ENCODE measurements at places on chromosomes 1 and 21.

DNA sequence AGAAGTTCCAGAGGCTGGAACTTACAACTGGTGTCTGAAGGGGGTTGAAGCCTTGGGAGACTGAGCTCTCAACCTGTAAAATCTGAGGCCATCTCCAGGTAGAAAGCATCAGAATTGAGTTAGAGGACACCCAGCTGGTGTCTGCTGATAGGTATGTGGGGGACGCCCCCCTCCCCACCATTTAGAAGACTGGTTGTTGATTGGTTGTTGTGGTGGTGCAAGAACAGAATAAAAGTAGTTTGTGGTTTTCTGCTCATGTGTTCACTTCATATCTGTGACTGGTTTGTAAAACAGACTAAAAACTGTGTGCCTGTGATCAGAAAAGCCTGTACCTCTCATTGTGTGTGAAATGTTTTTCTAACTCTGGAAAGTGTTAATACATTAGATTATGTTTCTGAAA lies 33.2 kb upstream of the PDE4B start:
- no peak for DNase-seq

DNA sequence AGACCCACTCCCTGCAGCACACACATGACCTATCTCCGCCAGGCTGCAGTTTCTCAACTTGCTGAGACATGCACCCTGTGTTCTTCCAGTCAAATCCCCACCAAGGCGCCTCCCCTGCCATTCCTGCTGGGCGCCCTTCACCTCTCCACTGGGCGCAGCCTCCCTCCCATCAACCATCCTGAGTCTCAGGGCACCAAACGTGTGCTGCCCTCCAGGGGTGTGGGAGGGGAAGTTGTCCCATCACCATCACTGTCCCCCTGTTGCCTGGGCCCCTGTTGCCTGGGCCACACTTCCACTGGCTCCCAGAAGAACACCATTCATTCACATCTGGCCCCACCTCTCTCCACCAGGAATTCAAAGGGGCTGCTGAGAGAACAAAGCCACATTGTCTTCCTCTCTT lies 44.9 kb upstream of the EFHD2 start:
- DNase-seq = no peak

- no peak for DNase-seq
These were observed 247.1 kb upstream of the RAB4A start for GRCh38 chr1:229023651-229024300.

GRCh38 chr1:154661110-154661509 lies 53.1 kb upstream of the ADAR start:
- no peak for DNase-seq

GRCh38 chr21:40186045-40186444 lies 318.8 kb downstream of the PCP4 start:
- DNase-seq = no peak

Measured in naive B cell (primary cell).